Activated CD4-positive, CD25-positive, alpha-beta regulatory T cell treated with anti-CD3 and anti-CD28 coated beads, Interleukin-2, amount 50 U/mL, for 72 hours (primary cell): ENCODE measurements at places on chromosomes 7 and 10.

DNA sequence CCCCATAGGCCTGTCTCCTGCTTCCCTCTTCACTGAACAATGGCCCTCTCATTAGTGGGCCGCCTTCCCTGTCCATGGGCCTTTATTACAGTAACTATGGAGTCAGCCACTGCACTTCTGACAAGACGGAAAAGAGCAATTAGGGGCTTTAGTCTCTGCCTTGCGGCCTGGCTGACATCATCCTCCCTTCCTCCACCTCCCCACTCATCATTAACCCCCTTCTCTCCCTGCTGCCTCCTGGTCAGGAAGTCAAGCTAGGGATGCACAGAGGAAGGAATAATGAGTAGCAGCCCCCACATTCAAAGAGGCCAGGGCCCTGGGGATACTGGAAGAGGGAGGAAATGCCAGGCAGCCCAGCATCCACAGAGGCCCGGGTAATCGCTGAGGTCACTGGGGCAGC, 101.6 kb upstream of the PLXNA4 start:
- DNase-seq: no peak

GRCh38 chr7:947391-948210, 6.9 kb downstream of the ADAP1 start:
- no peak for DNase-seq

DNA sequence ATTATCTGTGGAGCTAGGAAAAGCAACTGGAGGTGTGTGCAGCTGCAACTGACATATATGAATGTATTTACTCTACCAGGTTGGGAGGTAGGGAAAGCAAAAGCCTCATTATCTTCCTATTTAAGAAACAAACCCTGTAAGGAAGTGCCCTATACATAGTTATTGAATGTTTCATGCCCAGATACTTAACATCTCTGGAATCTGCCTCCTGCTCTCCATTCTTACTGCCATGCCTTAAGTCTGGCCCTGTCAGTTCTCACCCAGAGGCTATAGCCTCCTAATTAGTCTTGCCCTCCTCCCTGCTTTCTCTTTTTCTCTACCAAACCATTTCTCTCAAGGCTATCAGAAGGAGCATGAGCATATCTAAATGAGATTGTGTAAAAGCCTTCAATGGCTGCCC, 542.6 kb upstream of the LRRN3 start:
- DNase-seq: no peak

DNA sequence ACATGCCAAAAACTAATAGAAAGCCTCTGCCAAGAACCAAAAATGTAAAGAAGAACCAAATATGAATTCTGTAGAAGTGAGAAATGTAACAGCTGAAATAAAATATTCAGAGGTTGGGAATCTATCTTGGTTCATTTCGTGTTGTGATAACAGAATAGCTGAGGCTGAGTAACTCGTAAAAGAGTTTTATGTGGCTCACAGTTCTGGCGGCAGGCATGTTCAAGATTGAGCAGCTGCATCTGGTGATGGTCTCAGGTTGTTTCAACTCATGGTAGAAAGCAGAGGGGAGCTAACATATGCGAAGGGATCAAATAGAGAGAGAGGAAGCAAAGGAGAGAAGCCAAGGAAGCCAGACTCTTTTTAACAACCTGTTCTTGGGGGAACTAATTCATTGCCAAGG, 717.2 kb downstream of the TNS3 start:
- no peak for DNase-seq
